ENCODE measurements at places on chromosomes 3 and 15.

DNA sequence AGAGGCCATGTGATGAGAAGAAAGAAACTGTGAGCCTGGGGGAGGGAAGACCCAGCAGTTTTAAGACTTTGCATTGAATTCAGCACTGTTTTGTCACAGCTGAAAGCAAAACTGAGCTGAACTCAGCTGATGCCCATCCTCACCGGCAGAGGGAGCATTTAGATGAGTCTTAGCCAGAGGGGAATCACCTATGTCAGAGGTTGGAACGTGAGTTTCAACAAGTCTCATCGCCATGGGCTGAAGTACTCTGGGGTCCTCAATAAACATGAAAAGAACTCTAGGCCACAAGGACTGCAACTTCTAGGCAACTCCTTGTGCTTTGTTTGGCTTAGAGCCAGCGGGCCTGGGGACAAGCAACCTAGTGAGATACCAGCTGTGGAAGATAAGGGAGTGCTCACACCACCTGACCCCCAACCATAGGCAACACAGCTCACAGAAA lies 324.5 kb downstream of the TBL1XR1 start:
- H3K27me3 ChIP-seq, result no peaks in the 10 kb centered on the region
- no peak overlapping the region for H3K4me3 ChIP-seq
- H3K27ac ChIP-seq, result no peak overlapping the region
- no peaks in the 10 kb centered on the region for H3K36me3 ChIP-seq
- no peak for DNase-seq

GRCh38 chr15:40301467-40302179 lies 6.1 kb downstream of the PLCB2 start:
- H3K4me1 ChIP-seq, result no peaks in the 10 kb centered on the region
- DNase-seq, result no peak
- H3K27ac ChIP-seq, result no peak overlapping the region

GRCh38 chr3:14440168-14440518 lies 37.7 kb downstream of the SLC6A6 start:
- H3K36me3 ChIP-seq, result no peaks in the 10 kb centered on the region
- peaks cover 12% of the 10 kb centered on the region for H3K4me1 ChIP-seq
- no peaks in the 10 kb centered on the region for H3K27me3 ChIP-seq
- no peak overlapping the region for H3K4me3 ChIP-seq

GRCh38 chr3:160130071-160130470 lies 95.2 kb upstream of the C3orf80 start:
- no peak overlapping the region for H3K27ac ChIP-seq
- DNase-seq, result no peak
- H3K4me1 ChIP-seq, result no peaks in the 10 kb centered on the region
- H3K36me3 ChIP-seq, result no peaks in the 10 kb centered on the region

DNA sequence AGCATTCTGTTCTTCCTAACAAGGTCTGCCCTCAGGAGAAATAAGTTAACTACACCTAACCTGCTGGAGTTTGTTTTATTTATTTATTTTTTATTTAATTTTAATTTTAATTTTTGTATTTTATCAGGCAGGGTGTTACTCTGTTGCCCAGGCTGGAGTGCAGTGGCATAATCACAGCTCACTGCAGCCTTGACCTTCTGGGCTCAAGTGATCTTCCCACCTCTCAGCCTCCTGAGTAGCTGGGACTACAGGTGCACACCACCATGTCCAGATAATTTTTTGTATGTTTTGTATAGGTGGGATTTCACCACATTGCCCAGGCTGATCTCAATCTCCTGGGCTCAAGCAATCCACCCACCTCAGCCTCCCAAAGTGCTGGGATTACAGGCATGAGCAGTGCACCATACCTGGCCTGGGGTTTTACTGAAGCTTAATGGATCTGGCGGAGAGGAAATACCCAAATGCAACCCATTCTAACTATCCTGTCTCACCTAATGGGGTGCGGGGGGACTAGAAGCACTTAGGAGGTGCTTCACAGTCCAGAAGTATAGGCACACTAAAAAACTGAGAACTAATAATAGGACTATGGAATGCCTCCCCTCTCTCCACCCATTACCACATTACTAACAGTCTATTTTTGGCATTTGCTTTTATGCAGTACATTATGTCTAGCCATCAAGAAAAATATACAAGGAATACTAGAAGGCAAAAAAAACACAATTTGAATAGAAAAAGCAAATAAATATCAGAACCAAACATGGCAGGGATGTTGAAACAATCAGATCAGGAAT lies 61.4 kb downstream of the TTBK2 start:
- H3K4me1 ChIP-seq, result peaks cover 9% of the 10 kb centered on the region
- H3K36me3 ChIP-seq, result no peaks in the 10 kb centered on the region
- no peak overlapping the region for H3K4me3 ChIP-seq
- DNase-seq, result no peak

DNA sequence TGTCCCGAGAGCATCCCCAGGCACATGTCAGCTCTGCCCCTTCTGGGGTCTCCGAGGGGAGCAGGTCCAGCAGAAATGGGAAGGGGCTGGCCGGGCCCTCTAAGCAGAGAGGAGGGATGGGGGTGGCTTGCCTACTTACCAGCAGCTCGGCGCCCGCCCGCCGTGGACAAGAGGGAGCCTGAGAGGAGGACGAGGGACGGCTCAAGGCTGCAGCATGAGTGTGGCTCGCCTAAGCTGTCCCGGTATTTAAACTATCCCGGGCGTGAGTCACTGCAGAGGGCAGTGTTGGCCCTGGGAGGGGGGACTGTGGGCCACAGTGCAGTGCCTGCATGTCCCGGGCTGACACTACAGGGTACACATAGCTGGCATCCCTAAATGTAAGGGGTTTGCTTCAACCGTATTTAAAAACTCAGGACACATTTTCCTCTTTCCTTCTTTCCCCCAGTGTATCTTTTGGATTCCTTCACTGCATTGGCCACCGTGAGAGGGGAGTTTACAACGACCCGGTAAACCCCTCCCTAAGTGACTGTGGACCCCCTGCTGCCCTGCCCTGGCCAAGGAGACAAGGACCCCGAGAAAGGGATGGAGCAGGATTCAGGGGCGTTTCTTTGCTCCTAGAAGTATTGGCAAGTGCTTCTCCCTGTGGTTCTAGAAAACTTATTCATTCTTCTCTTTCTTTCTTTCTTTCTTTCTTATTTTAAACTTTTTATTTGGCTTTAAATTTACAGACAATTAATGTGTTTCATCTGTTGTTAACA lies at the start of gene LRRC15:
Gene LRRC15, minus strand, starts transcription at position 222 of the 758 bp plus-strand sequence. CDS start 8,700 bp downstream, outside the sequence.
- no peak for DNase-seq
- H3K4me3 ChIP-seq, result no peak within 1 kb of the TSS
- no peaks in the 10 kb centered on the region for H3K4me1 ChIP-seq
- no peaks in the 10 kb centered on the region for H3K36me3 ChIP-seq
- no peak within 1 kb of the TSS for H3K27ac ChIP-seq

DNA sequence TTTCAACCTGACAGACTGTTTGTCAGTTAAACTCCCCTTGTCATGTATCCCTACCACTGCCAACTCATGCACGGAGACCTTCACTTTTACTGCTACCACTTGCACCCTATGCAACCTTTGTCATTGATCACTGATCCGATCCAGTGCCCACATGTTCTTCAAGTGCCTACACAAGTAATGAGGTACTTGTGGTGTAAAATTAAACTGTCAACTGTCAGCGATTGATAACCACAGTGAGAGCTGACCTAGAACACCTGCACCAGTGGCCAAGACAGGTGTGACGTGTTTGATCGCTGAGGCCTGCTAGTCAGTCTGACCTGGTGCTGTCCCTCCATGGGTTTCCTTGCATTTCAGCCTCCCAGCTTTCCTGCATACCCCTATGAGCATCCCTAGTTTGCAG lies 55.6 kb downstream of the MECOM start:
- no peaks in the 10 kb centered on the region for H3K27me3 ChIP-seq
- no peak for DNase-seq
- H3K36me3 ChIP-seq, result no peaks in the 10 kb centered on the region
- no peak overlapping the region for H3K27ac ChIP-seq
- no peaks in the 10 kb centered on the region for H3K4me1 ChIP-seq

- DNase-seq, result no peak
- H3K36me3 ChIP-seq, result no peaks in the 10 kb centered on the region
These were observed 3.9 kb upstream of the DNASE1L3 start for GRCh38 chr3:58214484-58215316.

GRCh38 chr3:61172203-61172602 lies 79.0 kb downstream of the FHIT start:
- no peaks in the 10 kb centered on the region for H3K4me1 ChIP-seq
- DNase-seq, result no peak
- no peaks in the 10 kb centered on the region for H3K36me3 ChIP-seq
- H3K4me3 ChIP-seq, result no peak overlapping the region
- H3K27me3 ChIP-seq, result no peaks in the 10 kb centered on the region

DNA sequence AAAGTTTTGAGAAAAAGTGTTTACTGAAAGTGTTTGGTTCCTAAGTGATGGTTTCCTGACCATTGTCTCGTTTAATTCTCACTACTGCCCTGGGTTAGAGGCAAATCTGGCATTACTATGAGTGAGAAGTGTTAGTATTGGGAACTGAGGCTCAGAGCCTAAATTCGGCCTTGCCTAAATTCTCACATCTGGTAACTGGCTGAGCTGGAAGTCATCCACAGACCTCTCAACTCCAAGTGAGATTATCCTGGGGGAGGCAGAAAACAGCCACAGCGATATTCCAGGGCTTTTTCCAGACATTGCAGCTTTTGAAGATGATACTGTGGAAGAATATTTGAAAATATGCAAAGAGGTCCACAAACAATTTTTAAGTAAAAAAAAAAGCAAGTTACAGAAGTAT lies 85.1 kb upstream of the TRA2B start:
- no peak for DNase-seq
- no peaks in the 10 kb centered on the region for H3K27me3 ChIP-seq
- H3K36me3 ChIP-seq, result no peaks in the 10 kb centered on the region
- no peaks in the 10 kb centered on the region for H3K4me1 ChIP-seq
- no peak overlapping the region for H3K27ac ChIP-seq

- DNase-seq, result no peak
- peaks cover 4% of the 10 kb centered on the region for H3K36me3 ChIP-seq
- peaks cover 15% of the 10 kb centered on the region for H3K4me1 ChIP-seq
- H3K27me3 ChIP-seq, result no peaks in the 10 kb centered on the region
These were observed 22.6 kb downstream of the SH3BP5 start for GRCh38 chr3:15309662-15310335.

GRCh38 chr15:93583552-93583951 lies 494.5 kb upstream of the RGMA start:
- no peaks in the 10 kb centered on the region for H3K27me3 ChIP-seq
- no peak overlapping the region for H3K4me3 ChIP-seq
- H3K27ac ChIP-seq, result no peak overlapping the region
- no peaks in the 10 kb centered on the region for H3K4me1 ChIP-seq
- H3K36me3 ChIP-seq, result no peaks in the 10 kb centered on the region
- DNase-seq, result no peak

GRCh38 chr3:111080413-111080812 lies 8.8 kb downstream of the NECTIN3 start:
- no peaks in the 10 kb centered on the region for H3K27me3 ChIP-seq
- no peaks in the 10 kb centered on the region for H3K36me3 ChIP-seq
- no peak overlapping the region for H3K27ac ChIP-seq
- DNase-seq, result no peak
- H3K4me1 ChIP-seq, result no peaks in the 10 kb centered on the region
- no peak overlapping the region for H3K4me3 ChIP-seq

GRCh38 chr15:68951813-68952212 lies 21.5 kb downstream of the SPESP1 start:
- no peaks in the 10 kb centered on the region for H3K4me1 ChIP-seq
- no peak overlapping the region for H3K4me3 ChIP-seq
- DNase-seq, result no peak
- H3K36me3 ChIP-seq, result no peaks in the 10 kb centered on the region

- no peaks in the 10 kb centered on the region for H3K27me3 ChIP-seq
- peak; percentile 89 for DNase-seq
- no peak overlapping the region for H3K4me3 ChIP-seq
These were observed 199.5 kb downstream of the GOLGA6L6 start for GRCh38 chr15:20341901-20342600.

DNA sequence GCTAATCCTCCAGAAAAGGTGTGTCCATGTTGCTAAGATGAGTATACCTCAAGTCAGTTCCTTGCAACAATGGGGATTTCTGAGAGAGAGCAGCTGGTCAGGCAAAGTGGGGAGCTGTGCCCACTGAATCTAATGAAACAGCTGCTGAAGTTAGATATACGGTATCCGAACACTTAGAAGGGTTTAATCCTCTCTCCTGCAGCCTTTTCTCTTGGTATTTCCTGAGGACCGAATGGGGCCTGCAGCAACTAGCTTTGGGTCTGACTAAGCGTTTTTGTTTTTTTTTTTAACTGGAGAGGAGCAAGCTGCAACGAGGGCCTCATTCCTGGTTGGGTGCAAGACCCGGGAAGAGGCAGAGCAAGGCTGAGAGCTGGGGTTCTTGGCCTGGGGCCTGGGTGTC lies 37.6 kb upstream of the BNC1 start:
- no peaks in the 10 kb centered on the region for H3K36me3 ChIP-seq
- H3K4me3 ChIP-seq, result no peak overlapping the region
- H3K4me1 ChIP-seq, result no peaks in the 10 kb centered on the region
- DNase-seq, result no peak
- H3K27ac ChIP-seq, result no peak overlapping the region

GRCh38 chr15:27086805-27087204 lies 115.8 kb downstream of the GABRG3 start:
- H3K27me3 ChIP-seq, result no peaks in the 10 kb centered on the region
- H3K4me1 ChIP-seq, result no peaks in the 10 kb centered on the region
- no peaks in the 10 kb centered on the region for H3K36me3 ChIP-seq
- H3K27ac ChIP-seq, result no peak overlapping the region
- no peak for DNase-seq

DNA sequence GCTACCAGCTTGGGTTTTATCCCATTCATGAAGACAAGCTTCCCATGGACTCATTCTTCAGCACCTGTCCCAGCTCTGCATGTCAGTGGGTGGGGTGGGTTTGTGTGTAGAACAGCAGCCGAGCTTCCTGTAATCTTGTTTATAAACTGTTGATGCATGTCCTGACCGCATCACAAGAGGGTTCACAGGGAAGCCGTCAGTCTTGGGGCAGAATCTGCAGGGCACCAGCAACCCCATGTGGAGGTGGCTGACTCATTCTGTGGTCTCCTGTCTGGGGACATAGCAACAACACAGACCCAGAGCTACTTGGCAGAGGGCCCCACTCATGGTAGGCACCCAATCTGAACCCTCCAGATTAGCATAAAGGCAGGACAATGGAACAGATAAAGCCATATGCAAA lies 35.6 kb downstream of the DAPK2 start:
- H3K4me1 ChIP-seq, result no peaks in the 10 kb centered on the region
- no peak overlapping the region for H3K4me3 ChIP-seq
- no peaks in the 10 kb centered on the region for H3K36me3 ChIP-seq

DNA sequence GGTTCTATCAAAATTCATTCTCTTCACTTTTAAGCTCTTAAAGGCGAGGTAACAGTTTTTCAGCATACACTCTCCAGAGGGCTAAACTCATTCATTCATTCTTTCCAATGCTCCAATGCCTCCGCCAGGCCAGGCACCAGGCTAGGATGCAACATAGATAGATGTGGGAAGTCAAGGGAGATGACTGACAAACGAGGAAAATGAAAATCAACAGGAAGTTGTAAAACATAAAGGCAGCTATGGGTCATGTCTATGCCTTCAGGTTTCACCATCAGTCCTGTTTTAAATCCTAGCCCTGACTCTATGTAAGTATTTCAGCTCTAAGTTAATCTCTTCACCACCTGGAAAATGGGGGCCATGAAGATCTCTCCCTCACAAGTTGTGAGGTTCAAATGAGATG lies 797.9 kb downstream of the FHIT start:
- H3K4me1 ChIP-seq, result no peaks in the 10 kb centered on the region
- no peaks in the 10 kb centered on the region for H3K27me3 ChIP-seq
- H3K36me3 ChIP-seq, result no peaks in the 10 kb centered on the region
- DNase-seq, result no peak

Data from ascending aorta (tissue), 2 donors.